ENCODE measurements at places on chromosomes 4 and X. TPM values are rescaled to one million over a fixed set of nuclear protein-coding genes. Genes with fewer than 3 reads are reported as not detected.

Gene HTN1
- polyA plus RNA-seq = not detected

Gene PDLIM3
- 25.0 TPM for polyA plus RNA-seq

Gene RTL5
- polyA plus RNA-seq = 0.27 TPM

Gene POU3F4
- 0.01 TPM for polyA plus RNA-seq

- DNase-seq = no peak
These were observed 10.3 kb downstream of the STAP1 start for GRCh38 chr4:67568820-67569219.

- no peak for DNase-seq
These were observed 66.9 kb upstream of the PCDH7 start for GRCh38 chr4:30653291-30653690.

DNA sequence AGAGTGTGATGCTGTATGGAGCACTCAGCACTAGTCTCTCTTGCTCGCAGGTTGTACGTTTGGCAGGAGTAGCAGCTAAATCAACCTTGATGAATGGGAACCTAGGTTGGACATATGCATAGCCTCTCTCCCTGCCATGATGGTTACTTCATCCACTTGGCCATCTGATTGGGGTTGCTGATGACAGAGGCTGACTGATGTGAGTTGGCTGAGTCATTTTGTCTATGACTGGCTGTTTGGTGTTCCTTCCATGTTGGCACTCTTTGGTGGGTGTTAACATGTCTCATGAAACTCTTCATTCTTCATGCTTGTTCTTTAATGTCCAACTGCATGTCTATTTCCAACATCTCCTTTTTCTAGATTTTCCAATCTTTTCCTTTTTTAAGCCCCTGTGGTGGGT lies 31.6 kb upstream of the SPARCL1 start:
- DNase-seq = no peak

DNA sequence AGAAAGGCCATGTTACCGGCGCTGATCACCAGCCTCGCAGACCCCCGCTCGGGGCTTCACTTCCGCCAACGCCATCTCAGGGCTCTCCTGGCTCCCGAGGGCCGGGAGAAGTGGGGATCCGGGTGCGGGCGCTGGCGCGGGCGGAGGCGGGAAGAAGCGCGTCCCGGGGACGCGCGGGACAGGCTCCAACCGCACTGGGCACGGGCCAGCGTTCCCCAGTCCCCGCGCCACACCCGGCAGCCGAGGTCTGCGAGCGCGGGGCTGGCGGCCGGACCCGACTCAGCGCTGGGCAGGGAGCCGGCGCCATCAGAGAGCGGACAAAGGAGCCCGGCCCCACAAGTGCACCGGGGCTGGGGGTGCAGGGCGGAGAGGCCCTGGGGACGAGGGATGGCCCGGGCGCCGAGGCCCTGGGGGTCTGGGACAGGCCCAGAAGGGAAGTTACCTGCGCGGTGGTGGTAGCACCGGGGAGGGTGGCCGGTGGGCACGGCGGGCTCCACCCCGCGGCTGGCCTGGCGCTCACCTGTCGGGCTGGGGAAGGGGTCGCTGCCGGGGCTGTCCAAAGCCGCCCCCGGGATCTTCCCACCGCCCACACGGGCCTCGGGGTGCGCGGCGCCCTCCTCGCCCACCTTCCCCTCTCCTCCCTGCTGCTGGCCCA lies 449 bp downstream of the CTPS2 start:
- DNase-seq = peak; percentile 11

DNA sequence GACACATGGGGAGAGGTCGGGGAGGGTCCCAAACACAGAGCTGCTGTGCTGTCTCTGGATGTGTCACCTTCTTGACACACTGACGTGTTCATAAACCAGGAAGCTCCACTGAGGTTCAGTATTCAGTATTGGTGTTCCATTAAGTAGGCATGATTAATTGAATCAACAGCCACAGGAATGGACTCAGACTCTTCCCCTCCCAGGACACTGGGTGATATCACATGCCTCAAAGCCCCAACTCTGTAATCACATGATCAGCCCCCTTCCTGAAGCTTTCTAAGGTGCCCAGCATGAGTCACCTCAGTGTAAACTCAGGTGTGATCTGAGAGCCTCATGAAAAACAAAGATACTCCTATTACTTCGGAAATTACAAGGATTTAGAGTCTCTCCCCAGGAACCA lies 21.1 kb upstream of the HNRNPD start:
- no peak for DNase-seq

DNA sequence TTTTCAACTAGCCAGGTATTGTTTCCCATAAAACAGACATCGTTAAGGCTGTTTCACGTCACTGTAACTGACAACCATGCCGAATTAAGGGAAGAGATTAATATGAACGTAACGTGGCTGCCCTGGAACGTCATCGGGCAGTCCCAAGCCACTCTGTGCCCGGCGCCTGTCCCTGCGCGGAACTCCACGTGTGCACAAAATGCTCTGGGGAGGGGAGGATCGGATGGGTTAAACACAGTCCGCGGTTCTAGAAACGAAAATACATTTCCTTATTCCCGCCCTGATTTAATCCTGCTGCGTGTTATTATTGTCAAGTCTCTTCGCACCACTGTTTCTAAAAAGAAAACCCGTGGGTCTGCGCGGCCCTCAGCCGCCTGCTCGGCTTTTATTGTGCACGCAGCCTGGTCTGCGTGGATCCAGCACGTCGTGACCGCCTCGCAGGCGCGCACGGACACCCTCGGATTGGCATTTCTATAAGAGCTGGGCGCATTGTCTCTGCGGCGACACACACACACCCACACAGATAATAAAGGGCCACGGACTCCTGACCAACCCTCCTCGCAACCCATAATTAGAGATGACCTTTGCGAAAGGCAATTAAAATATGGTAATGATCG lies 69.6 kb upstream of the BCOR start:
- no peak for DNase-seq

GRCh38 chr4:52904421-52904820 lies 42.3 kb downstream of the RASL11B start:
- no peak for DNase-seq

GRCh38 chr4:106245176-106245575 lies 70.8 kb downstream of the TBCK start:
- DNase-seq = no peak

GRCh38 chrX:29617276-29617675 lies 598.1 kb upstream of the MAGEB2 start:
- DNase-seq = no peak

DNA sequence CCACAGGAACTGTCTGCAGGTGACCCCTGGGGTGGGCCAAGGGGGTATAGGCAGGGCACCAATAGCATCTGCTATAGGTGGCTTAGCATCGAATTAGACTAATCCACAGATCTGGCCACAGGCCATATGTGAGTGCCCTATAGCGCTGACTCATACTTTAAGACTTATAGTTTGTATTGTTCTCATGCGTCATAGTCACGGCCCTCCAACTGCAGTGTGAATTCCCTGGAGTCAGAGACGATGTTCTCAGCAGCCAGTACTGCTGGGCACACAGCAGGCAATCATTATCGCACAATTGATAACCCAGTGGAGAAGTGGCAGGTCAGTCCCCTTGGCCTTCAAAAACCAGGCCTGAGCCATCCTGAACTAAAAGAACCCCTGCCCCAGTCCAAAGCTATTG lies 58.1 kb downstream of the ADGRG2 start:
- DNase-seq = no peak

- DNase-seq = peak; percentile 11
These were observed 57.3 kb downstream of the GSTCD start for GRCh38 chr4:105765690-105766407.

GRCh38 chr4:38280323-38280706 lies 320.1 kb downstream of the PTTG2 start:
- DNase-seq = no peak

Gene RS1
- 0.03 TPM for polyA plus RNA-seq

- no peak for DNase-seq
These were observed 64.5 kb upstream of the PRPS1 start for GRCh38 chrX:107563824-107564223.

DNA sequence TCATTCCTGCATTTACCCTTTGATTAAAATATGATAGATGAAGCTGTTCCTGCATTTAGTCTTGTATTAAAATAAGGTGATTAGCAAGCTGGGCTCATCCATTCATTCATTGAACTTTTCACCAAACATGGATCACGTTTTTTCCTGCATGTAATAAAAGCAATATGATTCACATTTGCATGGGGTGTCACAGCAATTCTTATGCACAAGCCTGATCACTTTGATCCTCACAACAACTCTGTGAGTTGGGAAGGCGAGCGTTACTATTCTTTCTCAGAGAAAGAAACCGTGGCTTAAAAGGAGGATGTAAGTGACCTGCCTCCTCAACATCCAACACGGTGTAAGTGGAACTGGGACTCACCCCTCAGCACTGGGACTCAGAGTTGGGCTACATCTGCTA lies 20.0 kb downstream of the CHRNA9 start:
- DNase-seq = no peak

Gene NRK
- polyA plus RNA-seq = 0.77 TPM

- peak; percentile 2 for DNase-seq
These were observed 122.0 kb downstream of the CORIN start for GRCh38 chr4:47715716-47716416.

- no peak for DNase-seq
These were observed 255.1 kb upstream of the GPRIN3 start for GRCh38 chr4:89562746-89563145.

Gene PASD1
- not detected for polyA plus RNA-seq

- no peak for DNase-seq
These were observed 1.1 kb downstream of the PLAC8 start for GRCh38 chr4:83113429-83113786.

DNA sequence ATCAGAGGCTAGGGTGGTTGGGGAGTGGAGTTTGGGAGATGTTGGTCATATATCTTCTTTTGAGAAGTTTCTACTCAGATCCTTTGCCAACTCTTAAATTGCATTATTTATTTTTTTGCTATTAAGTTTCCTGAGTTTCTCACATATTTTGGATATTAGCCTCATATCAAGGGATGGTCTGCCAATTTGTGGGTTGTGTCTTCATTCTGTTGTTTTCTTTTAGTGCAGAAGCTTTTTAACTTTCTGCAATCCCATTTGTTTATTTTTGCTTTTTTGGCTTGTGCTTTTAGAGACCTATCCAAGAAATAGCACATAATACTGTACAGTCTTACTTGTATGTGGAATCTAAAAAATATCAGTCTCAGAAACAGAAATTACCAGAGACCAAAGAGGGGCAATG lies 509.2 kb upstream of the HS3ST1 start:
- no peak for DNase-seq

DNA sequence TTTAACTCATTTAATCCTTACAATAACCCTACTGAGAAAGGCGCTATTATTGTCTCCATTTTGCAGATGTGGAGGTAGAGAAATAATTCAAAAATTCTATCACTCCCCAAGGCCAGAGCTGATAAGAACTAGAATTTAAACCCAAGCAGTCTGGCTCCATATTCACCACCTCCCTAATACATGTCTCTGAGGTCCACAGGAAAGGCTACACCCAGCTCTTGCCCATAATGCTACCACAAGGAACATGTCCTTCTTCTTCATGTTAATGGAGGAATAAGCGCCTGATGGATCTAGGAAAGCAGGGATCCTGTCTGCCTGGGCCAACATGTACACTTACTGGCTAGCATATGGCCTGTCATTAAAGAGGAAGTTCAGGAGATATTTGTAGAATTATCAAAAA lies 16.3 kb downstream of the APBB2 start:
- no peak for DNase-seq

DNA sequence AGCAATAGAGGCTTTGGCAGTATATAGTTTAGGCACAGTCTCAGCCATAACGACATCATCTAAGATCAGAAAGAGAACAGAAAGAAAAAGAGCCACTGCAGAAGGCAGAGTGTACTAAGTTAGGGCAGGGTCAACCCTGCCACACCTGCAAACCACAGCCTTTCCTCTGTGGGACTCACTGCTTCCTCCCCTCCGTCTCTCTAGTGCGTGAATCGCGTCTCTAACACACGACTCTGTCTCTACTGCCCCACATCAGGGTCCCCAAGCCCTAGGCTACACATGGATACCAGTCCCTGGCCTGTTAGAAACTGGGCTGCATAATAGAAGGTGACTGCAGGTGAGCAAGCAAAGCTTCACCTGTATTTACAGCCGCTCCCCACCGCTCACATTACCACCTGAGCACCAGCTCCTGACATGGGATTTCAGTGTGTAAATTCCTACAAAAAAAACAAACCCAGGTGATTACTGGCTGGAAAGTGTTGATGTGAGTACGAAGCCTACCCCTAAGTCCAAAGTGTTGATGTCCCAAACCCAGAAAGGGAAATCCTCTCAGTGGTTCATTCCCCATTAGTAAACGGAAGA lies 128.9 kb downstream of the PRKX start:
- DNase-seq = no peak

DNA sequence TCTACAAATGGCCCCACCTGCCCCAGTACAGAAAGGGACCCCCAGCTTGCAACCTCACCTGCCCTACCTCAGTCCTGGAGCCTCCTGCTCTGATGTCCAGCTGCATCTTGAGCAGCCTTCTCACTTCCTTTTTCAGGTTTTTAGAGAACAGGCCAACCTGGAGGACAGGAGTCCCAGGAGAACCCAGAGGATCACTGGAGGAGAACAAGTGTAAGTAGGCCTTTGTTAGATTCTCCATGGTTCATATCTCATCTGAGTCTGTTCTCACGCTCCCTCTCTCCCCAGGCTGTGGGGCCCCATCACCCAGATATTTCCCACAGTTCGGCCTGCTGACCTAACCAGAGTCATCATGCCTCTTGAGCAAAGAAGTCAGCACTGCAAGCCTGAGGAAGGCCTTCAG lies 3.6 kb downstream of the MAGEA11 start:
- DNase-seq = no peak

Gene RPA4
- polyA plus RNA-seq = not detected

Gene ARMCX2
- polyA plus RNA-seq = 0.45 TPM

GRCh38 chr4:25343671-25344070 lies 31.1 kb downstream of the ZCCHC4 start:
- DNase-seq = peak; percentile 56

Gene PRRG3
- polyA plus RNA-seq = not detected

DNA sequence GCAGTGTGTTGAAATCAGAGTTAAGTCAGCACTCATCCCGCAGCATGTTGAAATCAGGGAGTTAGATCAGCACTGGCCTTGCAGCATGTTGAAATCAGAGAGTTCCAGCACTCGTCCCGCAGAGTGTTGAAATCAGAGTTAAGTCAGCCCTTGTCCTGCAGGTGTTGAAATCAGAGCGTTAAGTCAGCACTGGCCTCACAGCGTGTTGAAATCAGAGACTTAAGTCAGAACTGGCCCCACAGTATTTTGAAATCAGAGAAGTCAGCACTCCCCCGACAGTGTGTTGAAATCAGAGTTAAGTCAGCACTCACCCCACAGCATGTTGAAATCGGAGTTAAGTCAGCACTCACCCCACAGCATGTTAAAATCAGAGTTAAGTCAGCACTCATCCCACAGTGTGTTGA lies 10.9 kb upstream of the UVSSA start:
- DNase-seq = no peak

Gene EDA
- polyA plus RNA-seq = not detected

DNA sequence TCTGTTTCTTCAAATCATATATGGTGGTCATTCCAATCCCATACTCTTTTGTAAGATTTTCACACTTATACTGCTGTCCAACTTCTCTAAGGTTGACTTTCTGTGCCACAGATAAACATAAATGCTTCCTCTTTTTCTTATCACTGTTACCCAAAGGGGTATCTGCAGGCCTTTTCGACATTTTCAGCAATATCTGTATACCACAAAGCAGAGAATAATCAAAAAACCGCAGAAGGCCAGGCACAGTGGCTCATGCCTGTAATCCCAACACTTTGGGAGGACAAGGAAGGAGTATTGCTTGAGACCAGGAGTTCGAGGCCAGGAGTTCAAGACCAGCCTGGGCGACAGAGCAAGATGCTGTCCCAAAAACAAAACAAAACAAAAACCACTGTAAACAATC lies 3.1 kb upstream of the RFC1 start:
- DNase-seq = no peak
